ENCODE measurements at places on chromosomes 6 and 20. TPM values are rescaled to one million over a fixed set of nuclear protein-coding genes. Genes with fewer than 3 reads are reported as not detected.

DNA sequence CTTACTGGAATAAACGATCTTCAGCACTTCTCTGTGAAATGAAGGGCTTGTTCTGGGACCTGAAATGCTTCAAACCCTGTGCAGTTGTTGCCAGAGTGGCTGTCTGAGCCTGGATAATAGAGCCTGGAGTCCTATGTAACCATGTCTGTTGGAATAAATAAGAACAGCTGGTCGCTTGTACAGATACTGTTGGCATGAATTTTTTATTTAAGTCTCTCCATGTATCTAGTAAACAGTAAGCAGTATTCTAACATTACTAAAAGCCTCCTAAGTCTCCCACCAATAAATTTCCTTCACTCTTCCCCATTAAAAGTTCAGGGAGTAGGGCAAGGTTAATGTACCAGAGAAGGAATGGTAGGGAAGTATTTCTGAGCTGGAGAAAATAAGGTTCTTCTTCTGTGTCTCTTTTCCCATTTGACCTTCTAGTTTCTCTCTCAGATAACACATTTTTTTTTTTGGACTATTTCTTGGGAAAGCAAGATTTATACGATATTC, 227.5 kb downstream of the PRL start:
- DNase-seq: no peak

DNA sequence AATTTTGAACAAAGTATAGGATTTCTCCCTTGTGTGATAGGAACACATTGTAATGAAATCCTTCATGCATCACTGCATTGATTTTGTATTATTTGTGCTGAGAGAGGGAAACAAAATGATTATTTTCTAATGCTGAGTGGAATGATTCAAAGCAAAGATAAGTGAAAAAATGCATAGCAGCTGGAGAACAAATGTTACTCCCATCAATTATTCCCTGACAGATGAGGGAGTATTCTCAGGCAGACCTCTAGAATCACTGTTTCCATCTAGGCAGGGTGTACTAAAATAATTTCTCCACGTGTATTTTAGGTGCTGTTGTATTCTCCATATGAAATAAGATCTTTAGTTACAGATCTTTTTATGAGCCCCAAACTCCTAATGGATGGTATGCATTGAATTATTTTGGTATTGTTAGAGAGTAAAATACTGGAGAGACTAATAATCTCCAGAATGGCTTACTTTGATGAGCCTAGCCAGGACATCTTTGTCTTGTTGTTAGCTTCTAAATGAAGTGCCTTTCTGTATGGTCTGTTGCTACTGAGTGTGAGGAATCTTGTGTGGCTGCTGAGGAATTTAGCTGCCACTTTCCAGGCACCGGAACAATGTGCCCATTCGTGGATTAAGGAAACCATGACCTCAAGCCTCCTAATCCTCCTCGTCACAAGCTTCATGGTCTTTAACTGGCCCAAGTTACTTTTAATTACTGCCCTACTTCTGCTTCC, 39.6 kb downstream of the RNF217 start:
- no peak for DNase-seq

GRCh38 chr6:34056305-34057108, 89.4 kb downstream of the GRM4 start:
- DNase-seq: no peak

SNPH gene
- 3.0 TPM for total RNA-seq

PTK7 gene
- 0.23 TPM for total RNA-seq

DYNLT2 gene
- total RNA-seq: 1.7 TPM

OGFR gene
- 73.4 TPM for total RNA-seq

CHMP4B gene
- 86.9 TPM for total RNA-seq

NEURL2 gene
- 1.0 TPM for total RNA-seq
